Left renal cortex interstitium (tissue), 4 donors: ENCODE measurements at places on chromosomes 3 and 15. TPM values are rescaled to one million over a fixed set of nuclear protein-coding genes. Genes with fewer than 3 reads are reported as not detected.

DNA sequence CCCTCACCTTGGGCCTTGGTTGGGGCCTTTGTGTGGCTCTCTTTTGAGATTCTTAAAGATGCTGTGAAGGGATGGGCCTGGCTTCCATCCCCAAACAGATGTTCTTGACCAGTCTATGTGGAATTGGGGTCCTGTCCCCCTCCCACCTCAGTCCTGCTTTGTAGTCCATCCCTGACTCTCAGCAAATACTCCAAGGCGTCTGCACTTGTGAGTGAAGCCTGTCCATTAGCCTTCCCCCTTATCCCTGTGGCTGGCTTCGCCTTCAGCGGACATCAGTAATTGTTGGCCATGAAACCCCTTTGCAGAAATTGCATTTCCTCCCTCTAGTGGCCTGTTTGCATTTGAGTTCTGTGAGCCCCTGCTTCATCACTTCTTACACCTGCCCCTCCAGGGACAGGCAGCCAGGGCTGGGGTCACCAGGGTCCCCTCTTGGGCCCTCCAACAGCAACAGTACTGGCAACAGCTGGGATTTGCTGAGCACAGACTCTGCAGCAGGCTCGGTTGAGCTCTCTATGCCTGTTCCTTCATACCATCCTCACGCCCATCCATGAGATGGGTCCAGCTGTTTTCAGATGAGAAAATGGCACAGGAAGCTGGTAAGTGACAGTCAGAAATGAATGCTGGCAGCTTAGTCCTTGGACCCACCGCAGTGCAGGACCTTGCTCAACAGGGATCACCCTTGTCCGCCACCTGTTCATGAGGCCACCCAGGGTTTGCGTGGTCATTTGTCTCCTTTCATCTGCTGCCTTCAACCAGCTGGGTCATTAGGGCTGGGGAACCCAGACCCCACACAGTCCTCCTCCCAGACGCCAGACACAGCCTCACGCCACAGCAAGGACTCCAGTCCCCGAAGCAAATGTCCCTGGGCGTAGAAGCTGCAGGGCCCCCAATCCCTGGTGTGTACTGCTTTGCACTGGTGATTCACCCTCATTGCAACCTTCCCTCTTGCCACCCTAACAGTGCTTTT is 8.9 kb upstream of the LRRK1 start:
- DNase-seq, result no peak

The GRAMD1C gene
- polyA plus RNA-seq, result 17.7 TPM

The NPAP1 gene
- polyA plus RNA-seq, result 0.37 TPM

GRCh38 chr3:145780301-145780700 is 380.7 kb downstream of the PLOD2 start:
- no peak for DNase-seq

DNA sequence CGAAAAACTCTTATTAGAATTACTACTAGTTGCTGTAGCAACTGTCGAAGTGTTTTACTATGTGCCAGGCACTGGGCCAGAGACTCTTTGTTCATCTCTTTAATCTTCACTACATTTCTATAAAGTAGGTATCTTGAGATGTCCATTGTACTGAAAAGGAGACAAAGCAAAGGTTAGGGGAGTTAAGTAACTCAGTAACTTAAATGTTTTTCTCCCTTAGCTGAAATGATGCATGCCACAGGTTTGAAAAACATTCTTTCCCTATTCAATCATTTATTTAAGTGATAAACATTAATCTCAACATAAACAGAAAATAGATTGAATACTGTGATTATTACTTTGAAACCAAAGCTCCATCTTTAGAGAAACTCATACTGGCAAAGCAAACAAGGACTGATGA is 776.2 kb downstream of the FHIT start:
- no peak for DNase-seq

The TRAIP gene
- 12.5 TPM for polyA plus RNA-seq

DNA sequence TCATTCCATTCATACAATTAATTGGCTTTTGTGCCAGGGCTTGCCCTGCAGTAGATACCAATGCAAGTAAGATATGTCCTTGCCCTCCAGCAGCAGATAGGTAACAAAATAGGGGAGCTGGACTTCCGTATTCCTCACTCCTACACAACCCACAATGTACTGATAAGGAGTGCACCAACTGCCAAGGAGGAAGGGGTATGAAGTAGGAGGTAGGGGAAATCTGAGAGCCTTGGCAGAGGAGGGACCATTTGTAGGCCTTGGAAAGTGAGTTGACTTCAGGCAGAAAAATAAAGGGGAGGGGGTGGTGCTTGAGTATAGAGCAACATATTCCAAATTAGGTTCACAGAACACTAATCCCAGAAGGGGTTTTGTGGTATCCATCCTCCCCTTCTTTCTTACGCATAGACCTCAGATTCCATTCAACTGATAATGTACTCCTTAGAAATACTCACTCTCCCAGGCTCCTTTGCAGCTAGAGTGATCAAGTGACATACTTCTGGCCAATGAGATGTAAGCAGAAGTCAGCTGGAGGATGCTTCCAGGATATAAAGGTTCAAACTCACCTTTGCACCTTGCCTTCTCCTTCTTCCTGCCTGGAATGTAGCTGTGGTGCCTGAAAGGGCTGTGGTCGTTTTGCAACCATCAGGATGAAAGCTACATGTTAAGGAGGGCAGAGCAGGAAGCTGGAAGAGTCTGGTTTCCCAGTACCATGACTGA is 127.1 kb upstream of the SMAD3 start:
- DNase-seq, result no peak

GRCh38 chr3:40847551-40847992 is 322.8 kb downstream of the ZNF621 start:
- no peak for DNase-seq

The KNSTRN gene
- 28.8 TPM for polyA plus RNA-seq

- DNase-seq, result no peak
These were observed 58.5 kb downstream of the LIPC start for GRCh38 chr15:58490086-58490887.

DNA sequence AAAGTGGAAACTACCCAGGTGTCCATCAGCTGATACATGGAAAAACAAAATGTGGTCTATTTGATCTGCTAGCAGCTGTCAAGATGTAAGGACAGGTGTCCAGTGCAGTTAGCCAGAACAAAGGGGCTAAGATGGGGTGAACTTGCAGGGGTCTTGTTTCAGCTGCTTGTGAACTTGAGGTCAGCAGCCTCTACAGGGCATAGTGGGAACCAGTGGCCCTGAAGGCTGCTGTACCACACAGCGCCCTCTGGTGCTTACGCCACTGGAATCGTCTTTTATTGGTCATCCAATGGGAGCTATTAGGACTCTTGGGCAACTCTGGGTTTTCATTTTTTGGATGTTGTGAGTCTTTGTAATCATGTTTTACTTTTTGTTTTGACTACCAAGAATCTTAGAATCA is 62.2 kb upstream of the CTSH start:
- no peak for DNase-seq

The ABI3BP gene
- 19.4 TPM for polyA plus RNA-seq

DNA sequence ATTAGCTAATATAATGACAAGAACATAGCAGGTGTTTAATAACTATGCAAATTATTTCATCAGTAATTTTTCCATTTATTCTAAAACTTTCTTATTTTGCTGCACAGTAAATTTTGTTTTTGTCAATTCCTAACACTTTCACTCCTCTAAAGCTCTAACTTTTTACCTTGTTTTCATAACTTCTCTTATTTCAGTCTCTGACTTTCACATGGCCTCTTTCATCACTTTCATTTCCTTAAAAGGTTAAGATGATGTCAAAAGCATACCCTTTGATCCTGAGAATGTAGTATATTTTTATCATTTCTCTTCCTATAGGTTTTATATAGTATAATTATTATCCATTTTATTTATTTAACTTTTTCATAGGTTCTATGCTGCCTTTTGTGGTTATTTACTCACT is 1325.8 kb upstream of the ALCAM start:
- no peak for DNase-seq

The CX3CR1 gene
- 5.0 TPM for polyA plus RNA-seq
